ENCODE measurements at places on chromosomes 12 and 14.

DNA sequence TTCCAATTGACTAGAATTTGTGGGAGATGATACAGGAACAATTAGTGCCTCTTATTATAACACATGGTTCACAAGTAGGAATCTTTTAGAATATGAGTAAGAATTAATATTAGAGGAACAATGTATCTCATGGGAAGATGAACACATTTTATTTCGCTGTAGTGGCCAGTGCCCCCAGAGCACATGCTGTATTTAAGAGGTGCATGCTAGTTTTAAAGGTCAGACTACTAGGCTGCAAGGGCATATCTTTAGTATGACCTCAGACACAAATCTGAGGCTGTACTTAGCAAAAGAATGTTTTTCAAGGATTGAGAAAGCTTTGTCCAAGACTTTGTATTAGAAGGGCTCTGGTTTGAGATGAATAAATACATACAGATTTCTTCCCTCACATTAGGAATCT, 586.9 kb downstream of the CCER1 start:
- no peak for DNase-seq

- DNase-seq = peak; percentile 73
These were observed at the start of gene DLK1 for GRCh38 chr14:100726550-100727085. TSS of gene DLK1 (plus strand) at chr14:100726892. CDS start at chr14:100727069, 177 bp downstream.

DNA sequence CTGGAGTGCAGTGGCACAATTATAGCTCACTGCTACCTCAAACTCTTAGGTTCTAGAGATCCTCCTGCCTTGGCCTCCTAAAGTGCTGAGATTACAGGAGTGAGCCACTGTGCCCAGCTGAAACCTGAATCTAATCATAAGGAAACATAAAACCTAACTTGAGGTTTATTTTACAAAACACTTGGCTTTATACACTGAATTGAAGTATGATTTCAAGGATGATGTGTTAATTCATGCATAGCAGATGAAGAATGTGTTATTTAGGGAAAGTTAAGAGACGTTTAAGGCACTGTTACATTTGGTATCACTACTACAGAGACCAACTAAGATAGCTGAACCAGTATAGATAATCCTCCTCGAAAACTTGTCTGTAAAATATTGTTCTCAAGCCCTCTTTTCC, 6.4 kb downstream of the DICER1 start:
- no peak for DNase-seq

DNA sequence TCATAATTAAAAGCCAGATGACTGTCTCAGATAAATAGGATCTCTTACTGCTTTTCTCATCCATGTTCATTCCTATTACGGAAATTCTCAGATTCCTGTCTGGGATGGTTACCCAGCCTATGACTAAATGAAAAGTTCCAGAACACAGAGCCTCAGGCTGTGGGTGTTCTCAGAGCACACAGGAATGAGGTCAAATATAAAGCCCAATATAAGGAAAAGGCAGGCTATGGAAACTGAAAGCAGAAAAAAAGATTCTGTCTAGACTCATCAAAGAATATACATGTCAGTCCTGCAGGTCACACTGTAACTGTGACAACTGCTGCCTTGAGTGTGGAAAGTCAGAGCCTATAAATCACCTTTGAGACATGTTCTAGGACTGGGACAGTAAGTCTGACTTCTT, 64.3 kb downstream of the DCAF5 start:
- no peak for DNase-seq

- DNase-seq = no peak
These were observed 216.0 kb downstream of the AKAP6 start for GRCh38 chr14:32545095-32545494.

- no peak for DNase-seq
These were observed 8.0 kb upstream of the MYH6 start for GRCh38 chr14:23415821-23416778.

GRCh38 chr12:115213538-115214016, 529.6 kb upstream of the TBX3 start:
- DNase-seq = peak; percentile 20

DNA sequence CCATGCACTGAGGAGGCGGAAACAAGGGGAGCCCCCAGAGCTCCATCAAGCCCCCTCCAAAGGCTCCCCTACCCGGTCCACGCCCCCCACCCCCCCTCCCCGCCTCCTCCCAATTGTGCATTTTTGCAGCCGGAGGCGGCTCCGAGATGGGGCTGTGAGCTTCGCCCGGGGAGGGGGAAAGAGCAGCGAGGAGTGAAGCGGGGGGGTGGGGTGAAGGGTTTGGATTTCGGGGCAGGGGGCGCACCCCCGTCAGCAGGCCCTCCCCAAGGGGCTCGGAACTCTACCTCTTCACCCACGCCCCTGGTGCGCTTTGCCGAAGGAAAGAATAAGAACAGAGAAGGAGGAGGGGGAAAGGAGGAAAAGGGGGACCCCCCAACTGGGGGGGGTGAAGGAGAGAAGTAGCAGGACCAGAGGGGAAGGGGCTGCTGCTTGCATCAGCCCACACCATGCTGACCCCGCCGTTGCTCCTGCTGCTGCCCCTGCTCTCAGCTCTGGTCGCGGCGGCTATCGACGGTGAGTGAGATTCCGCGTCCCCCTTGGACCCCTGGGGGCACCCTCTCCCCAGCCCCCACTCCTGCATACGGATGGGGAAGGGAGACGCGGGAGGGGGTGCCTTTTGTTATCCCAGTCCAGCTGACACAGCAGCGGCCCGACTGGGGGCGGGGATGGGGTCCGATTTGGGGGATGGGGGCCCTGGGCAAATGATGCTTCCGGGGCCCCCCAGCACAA, 400 bp downstream of the LRP1 start:
- peak; percentile 42 for DNase-seq

- DNase-seq = peak; percentile 75
These were observed 37.0 kb upstream of the GALNT9 start for GRCh38 chr12:132366341-132366861.

- no peak for DNase-seq
These were observed 25.5 kb downstream of the ITGA7 start for GRCh38 chr12:55682087-55682796.

GRCh38 chr12:75208856-75209811, 505 bp downstream of the KCNC2 start:
- peak; percentile 87 for DNase-seq

DNA sequence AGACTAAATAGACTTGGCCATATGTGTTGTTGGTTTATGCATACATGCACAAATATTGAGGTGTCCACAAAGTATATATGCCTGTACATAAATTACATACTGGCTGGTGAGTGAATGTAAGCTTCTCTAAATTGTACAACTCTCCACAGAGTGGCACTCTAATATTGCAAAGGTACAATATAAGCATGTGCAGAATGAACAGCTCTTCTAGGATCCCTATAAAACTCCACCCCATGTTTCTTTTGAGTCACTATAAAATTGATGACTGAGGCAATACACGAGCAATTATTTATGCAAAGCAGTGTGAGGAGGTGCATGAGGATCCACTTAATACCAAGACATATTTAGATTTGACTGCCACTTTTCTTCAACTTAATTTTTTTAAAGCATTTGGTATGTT, 172.2 kb downstream of the NAV3 start:
- DNase-seq = no peak

DNA sequence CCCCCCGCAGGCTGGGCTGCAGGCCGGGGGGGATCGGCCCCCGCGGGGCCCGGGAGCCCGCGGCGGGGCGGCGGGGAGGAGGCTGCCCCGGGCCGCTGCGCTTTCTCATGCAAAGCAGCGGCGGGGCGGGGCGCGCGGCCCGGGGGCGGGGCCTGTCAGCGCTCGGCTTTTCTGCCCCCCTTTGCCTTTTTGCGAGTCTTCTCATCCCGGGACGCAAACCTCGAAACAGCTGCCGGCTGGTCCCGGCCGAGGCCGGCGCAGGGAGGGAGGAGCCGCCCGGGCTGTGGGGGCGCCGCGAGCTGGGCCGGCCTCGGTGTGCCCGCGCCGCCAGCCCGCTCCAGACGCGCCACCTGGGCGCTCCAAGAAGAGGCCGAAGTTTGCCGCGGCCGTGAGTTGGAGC, at the start of gene FZD10:
Gene FZD10 (plus strand): TSS at position 198 of the 400 bp plus-strand sequence. CDS start 479 bp downstream, outside the sequence.
- peak; percentile 94 for DNase-seq

DNA sequence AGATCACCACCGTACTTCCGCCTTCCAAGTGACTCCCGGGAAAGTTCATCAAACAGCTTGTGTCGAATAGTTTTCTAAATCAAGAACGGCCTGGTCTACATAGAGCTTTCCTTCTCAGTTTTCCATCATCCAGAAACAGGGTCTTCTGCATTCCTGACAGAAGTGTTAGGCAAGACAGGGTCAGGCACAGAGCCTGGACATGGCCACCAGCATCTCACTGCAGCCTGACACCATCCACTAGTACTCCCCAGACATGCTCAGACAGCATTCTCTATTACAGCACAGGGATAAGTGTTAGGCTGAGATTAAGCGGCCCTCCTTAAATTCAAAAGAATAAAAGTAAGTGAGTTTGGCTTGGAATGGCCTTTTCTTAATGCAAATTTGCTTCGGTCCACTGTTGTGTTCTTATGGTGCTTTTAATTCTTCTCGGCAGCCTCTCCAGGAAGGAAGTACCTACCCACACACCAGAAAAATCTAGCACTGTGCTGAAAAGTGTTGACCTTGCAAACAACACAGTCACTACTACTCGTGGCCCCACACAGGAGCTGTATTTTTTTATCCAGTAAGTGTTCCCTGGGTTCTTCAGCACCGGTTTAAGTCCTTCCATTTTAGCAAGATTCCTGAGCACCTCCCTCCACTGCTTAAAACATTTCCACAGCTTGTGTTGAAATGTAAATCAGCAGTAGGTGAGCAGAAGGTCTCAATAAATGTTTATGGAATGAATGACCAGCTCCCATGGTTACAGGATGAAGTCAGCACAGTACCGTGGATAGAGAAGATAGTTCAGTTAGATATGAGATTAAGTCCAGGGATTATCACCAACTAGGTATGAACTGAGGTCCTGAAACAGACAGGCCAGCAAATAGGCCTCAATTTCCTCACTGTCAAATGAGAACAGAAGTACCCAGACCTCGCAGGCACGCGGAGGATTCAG, 44.1 kb downstream of the SETD3 start:
- DNase-seq = no peak

DNA sequence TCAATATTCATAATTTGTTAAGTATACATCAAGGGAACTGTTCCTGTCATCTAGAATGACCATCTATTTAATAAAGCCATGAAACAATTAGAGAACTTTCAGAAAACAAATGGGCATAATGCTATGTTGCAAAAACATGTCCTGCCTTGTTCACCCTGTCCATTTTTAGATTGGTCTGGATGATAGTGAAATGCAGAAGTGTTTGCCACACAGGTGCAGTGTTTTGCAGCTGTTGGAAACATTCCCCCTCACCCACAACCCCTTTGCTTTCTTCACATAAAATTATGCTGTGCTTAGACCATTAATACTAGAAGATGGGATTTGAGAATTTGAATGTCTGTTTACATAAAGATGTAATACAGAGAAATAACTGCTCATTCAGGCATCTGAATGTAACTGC, 36.5 kb downstream of the LEMD3 start:
- DNase-seq = no peak

- DNase-seq = no peak
These were observed 44.1 kb downstream of the PRIMA1 start for GRCh38 chr14:93744176-93744575.

GRCh38 chr12:100904270-100904669, 109.7 kb downstream of the ANO4 start:
- no peak for DNase-seq

DNA sequence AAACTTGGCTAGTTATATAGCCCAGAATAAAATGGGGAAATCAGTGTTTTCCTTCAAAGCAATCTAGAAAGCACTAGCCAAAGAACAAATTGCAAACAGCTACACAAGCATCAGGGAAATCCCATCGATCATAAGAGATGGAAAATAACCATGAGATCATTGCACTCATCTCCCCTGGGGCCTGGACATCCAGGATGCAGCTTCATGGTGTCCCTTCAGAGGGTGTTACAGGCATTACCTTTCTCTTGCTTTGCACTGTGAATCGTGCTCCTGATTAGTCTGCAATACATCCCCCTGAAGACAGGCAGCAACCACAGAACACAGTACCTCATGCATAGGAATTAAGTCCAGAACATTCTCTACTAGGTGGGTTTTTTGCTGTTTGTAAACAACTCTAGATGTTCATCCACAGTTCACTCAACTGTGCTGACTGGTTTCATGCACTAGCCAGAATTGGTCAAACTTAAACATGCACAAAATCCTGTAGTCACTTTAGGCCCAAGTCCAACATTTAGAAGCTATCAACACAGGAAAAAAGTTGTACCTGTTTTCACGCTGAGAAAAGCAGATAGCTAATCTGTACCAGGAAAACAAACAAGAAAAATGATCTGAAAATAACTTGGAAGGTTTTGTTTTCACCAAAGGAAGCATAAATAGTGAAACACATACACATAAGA, 120.1 kb downstream of the ZFP36L1 start:
- DNase-seq = no peak

- no peak for DNase-seq
These were observed 91.3 kb downstream of the AEBP2 start for GRCh38 chr12:19530637-19531023.

DNA sequence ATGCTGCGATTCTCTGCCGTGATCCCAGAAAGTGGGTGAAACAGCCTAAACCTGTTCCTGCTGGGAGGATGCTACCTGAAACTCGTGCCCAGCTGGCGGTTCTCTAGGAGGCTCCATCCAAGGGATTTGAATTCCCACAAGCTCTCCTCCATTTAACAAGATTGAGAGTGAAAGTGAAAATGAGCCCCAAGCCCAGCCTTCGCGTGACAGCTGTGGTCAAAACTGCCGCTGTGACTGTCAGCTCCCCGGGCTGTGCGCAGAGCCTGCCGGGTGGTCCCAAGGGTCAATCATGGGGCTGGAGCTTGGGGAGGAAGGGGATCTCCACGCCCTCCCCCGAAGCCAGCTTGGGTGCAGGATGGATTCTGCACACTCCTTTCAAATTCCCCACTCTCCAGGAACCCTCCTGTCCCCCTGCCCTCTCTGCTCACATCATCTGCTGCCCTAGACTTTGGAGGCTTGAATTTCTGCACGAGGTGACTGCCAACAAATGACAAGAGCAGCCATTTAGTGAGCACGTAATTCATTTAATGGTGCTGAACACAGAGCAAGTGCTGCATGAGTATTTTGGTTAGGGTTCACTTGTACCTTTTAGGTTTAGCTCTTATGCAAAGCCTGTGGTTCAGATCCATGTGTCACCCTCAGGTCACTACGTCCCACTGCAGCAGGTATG, 5.3 kb downstream of the ASB2 start:
- DNase-seq = no peak

- DNase-seq = no peak
These were observed 304.4 kb downstream of the DUSP6 start for GRCh38 chr12:89047856-89048418.

GRCh38 chr12:75685617-75686225, 174.3 kb upstream of the KRR1 start:
- DNase-seq = no peak

GRCh38 chr12:4353785-4354208, 25.7 kb downstream of the FGF23 start:
- peak; percentile 5 for DNase-seq

- DNase-seq = no peak
These were observed 165.2 kb downstream of the VRK1 start for GRCh38 chr14:96962337-96962736.

- no peak for DNase-seq
These were observed 142.7 kb downstream of the TMEM117 start for GRCh38 chr12:43978556-43978955.

DNA sequence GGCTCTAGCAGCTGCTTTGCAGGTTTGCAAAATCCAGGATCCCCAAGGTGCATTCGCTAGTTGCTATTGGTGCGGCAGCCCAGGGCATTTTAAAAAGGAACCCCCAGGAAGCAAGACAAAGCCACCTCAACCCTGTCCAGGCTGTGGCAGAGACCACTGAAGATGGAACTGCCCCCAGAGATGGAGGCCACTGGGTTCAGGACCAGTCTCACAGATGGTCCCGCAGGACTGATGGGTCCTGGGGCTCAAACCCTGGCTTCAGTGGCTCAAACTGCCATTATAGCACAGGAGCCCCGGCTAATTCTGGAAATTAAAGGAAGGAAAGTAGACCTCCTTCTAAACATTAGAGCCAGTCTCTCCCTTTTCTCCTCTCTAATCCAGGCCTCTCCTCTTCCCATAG, 79.8 kb upstream of the TSPAN11 start:
- no peak for DNase-seq

Data from nephron progenitor cell (in vitro differentiated cells).